Gastroesophageal sphincter (tissue), 4 donors: ENCODE measurements at places on chromosomes 5 and 9. TPM values are rescaled to one million over a fixed set of nuclear protein-coding genes. Genes with fewer than 3 reads are reported as not detected.

OR1Q1 gene
- not detected for total RNA-seq

HCN1 gene
- 1.3 TPM for total RNA-seq

GFPT2 gene
- 28.7 TPM for total RNA-seq

SPINK7 gene
- total RNA-seq: not detected

RASEF gene
- total RNA-seq: 0.31 TPM

SCGB3A2 gene
- total RNA-seq: not detected

CDK5RAP2 gene
- total RNA-seq: 44.4 TPM

WDR38 gene
- not detected for total RNA-seq

IL5 gene
- not detected for total RNA-seq

C8G gene
- total RNA-seq: not detected

OR13F1 gene
- total RNA-seq: not detected

ZNF483 gene
- 27.1 TPM for total RNA-seq

PCDHB9 gene
- total RNA-seq: 10.9 TPM

NUTM2G gene
- not detected for total RNA-seq

CANX gene
- total RNA-seq: 281 TPM

RFESD gene
- 2.6 TPM for total RNA-seq

LCN15 gene
- total RNA-seq: not detected

NDST1 gene
- total RNA-seq: 60.1 TPM

BTNL8 gene
- total RNA-seq: not detected

SPINK13 gene
- not detected for total RNA-seq

LCN2 gene
- total RNA-seq: 222 TPM

ZBTB26 gene
- total RNA-seq: 9.4 TPM
